ENCODE measurements at places on chromosomes 7 and 10.
A peak's percentile ranks its signal among the peaks of the same experiment; 100 is the strongest.

GRCh38 chr7:21922605-21923004 is 23.1 kb downstream of the CDCA7L start:
- DNase-seq = no peak

GRCh38 chr7:96174812-96175211 is 147.1 kb downstream of the SLC25A13 start:
- no peak for DNase-seq

DNA sequence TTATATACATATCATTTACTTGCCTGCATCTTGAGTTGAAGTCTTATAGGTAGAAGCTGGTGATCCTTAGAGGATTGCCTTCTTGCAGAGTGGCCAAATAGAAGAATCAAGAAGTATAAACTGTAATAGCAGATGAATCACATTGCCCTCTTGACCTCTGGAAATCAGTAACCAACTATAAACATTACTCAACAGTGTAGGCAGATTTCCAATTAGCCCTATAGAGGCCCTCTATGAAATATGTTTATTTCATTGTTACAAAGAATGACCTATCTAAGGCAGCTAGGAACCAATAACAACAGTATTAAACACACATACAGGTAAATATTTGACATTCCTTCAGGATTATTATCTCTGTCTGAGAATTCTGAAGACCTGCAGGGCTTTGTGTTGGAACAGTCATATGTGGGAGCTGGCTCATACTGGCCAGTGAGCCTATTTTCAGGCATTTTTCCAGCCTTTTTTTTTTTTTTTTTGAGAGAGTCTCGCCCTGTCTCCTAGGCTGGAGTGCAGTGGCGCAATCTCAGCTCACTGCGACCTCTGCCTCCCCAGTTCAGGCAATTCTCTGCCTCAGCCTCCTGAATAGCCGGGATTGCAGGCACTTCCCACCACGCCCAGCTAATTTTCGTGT is 7.2 kb upstream of the SRI start:
- DNase-seq = no peak

- no peak for DNase-seq
Measured at GRCh38 chr10:127877699-127878098, 15.0 kb downstream of the CLRN3 start.

- DNase-seq = no peak
Measured at GRCh38 chr7:50298811-50299562, 5.5 kb upstream of the IKZF1 start.

GRCh38 chr10:18179891-18180290 is 39.7 kb downstream of the CACNB2 start:
- DNase-seq = no peak

DNA sequence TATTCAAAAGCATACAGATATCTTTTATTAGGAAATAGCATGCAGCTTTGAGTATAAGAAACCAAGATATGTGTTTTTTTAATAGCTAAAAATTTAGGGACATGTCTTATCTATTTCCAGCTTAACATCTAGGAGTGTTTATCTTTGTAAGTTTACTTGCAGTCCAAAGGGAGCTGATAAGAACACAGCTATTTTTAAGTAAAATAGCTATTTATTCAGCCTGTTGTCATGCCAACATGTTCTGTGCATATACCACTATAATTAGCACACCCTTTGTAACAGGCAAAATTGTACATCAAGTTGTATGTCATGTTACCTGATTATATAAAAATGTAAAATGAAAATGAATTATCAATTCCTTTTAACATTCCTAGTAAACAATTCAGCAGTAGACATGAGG is 29.6 kb downstream of the FAM133B start:
- DNase-seq = no peak

DNA sequence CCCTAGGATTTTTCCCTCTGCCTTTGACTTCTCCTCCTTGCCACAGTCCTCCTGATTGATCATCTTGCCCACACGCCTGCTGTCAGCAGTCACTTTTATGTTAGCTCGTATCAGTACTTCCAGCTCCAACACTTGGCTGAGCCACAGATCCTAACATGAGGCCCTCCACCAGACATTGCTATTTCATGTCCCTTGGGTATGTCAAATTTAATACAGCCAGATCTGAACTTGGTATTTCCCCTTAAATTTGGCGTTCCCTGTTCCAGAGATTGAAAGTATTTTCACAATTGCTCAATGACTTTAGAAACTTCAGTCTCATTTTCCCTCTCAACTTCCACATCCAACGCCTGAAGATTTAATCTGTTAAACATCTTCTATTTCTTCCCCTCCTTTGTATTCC is 140.4 kb downstream of the RNLS start:
- no peak for DNase-seq

DNA sequence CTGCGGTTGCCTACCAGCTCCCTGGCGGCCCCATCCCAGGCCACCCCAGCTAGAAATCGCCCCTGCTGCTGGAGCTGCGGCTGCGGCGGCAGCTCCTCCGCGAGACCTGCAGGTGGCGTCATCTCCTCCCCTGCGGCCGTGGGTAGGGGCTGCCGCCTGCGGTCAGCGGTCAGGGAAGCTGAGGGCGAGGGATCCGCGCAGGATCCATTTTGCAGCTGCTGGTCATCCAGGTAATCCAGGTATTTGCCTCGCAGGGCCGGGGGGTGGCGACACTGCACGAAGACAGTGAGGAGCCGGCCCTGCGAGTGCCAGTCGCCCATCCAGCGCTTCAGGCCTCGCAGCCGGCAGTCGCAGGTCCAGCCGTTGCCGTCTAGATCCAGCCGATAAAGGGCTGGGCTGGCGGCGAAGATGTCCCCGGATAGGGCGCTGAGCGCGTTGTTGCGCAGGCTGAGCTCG is 1.5 kb downstream of the TRIL start:
- no peak for DNase-seq

GRCh38 chr7:126529254-126529653 is 723.5 kb downstream of the GRM8 start:
- DNase-seq = no peak

DNA sequence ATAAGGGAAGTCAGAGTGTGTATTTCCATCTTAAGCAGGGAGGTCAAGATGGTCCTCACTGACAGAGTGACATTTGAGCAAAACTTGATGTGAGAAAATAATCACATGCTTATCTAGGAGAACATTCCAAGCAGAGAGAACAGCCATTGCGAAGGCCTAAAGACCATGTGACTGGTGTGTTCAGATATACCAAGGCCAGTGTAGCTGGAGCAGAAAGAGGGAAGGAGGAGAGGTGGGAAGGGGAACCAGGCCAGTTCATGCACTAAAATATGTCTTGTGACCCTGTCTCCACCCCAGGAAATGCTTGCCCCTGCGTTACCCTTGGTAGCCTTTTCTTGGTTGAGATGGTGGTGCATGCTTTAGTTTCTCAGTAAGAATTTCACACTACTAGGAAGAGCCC is 77.4 kb downstream of the CACNB2 start:
- no peak for DNase-seq

DNA sequence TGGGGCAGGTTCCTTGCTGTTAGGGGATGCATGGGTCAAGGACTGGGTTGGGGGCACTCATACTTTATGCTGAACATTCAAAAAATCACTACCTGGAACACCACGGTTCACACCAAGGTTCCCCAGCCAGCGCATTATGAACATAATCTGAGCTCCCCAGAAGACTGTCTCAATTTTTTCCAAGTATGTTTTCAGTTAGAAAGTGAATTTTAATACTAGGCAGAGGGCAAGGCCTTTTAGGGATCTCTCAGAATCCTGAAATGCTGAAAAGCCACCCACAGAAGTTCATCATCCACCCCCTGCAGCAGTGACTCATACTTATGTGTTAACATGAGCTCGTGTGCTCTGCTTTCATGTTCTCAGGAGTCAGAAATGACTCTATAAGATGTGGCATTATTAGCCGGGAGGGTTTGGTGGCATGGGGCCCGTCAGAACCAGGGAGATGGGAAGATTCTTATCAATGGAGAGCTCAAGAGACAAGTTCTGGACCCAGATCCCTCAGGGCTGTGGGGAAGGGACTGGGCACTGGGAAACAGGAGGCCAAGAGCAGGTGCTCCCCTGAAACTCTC is 185.2 kb upstream of the ITGB1 start:
- DNase-seq = peak; percentile 34

DNA sequence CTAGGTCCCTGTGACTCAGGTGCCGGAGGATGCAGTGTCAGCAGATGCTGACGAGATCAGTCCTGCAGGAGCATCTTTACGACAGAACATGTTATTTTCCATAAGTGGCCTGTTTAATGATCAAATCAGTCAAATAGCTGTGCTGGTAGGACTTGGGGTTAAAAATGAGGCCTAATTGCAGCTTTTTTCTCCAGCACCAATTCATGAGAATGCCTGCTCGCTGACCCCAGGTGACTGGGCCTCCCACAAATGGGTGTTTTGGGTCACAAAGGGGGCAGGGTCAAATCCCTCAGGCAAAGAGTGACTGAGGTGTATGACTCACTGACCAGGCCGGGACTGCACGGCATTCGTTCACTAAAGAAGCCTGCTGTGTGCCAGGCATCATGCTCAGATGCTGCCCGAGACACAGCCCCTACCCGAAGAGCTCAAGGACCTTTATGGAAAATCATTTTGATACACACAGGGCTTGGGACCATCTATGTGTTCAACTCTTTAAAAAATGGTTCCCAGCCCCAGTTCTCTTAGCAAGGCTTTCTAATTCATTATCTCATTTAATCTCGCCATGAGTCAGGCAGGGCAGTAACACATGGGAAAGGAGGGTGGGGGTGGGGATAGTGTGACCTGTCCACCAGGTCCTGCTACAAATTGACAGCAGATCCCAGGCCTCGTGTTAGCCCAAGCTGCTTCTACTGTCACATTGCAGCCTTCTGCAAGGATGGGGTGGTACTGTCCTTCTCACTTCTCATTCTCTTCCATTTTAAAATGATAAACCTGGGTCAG is 21.1 kb downstream of the ZNF775 start:
- DNase-seq = no peak

GRCh38 chr7:43482679-43483252 is 100.1 kb upstream of the STK17A start:
- no peak for DNase-seq

- DNase-seq = no peak
Measured at GRCh38 chr10:123272171-123272570, 118.0 kb downstream of the BUB3 start.

- DNase-seq = no peak
Measured at GRCh38 chr10:59745163-59745650, 8.0 kb downstream of the MRLN start.

DNA sequence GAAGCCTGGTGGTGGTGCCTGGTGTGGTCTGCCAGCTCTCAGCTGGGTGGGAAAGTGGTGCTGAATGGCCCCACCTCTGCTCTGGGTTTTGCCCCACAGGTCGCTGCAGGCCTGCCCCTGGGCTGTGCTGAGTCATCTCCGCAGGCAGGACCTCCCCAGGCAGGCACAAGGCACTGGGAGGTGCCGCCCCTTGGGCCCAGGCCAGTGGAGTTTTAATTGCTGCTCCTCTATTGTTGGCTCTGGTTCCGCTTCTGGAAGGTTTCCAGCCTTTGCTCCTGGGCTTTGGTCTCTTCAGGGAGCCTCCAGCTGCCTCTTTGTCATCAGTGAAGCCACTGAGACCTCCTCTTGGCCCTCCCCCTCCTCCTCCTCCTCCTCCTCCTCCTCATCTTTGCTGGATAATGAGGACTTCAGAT is 180.3 kb upstream of the GRB10 start:
- DNase-seq = no peak

GRCh38 chr7:41252551-41252950 is 450.3 kb downstream of the INHBA start:
- DNase-seq = no peak

- DNase-seq = no peak
Measured at GRCh38 chr10:117198088-117198487, 799 bp downstream of the KCNK18 start.

DNA sequence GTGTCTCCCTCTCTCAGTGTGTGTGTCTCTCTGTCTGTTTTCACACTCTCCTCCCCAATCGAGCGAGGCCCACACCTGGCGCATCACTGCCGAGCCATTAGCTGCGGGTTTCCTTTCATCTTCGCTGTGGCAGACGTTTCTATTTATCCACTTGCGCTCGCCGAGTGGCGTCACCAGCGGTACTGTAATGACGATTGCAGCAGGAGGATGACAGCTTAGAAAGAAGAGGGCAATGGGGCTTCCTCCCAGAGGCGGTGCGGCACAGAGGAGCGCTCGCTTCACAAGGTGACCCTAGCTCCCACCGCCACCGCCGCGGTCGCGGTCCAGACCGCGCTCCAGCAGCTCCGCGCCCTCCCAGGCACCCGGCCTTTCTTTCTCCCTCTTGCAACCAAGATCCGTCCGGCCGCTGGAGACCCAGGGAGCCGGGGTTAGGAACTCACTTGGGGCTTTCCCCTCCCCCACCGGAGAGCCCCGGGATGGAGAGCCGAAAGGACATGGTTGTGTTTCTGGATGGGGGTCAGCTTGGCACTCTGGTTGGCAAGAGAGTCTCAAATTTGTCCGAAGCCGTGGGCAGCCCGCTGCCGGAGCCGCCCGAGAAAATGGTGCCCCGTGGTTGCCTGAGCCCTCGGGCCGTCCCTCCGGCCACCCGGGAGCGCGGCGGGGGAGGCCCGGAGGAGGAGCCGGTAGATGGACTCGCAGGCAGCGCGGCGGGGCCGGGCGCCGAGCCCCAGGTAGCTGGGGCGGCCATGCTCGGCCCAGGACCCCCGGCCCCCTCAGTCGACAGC is at the start of gene EVX1:
Gene EVX1, plus strand, starts transcription at position 248 of the 785 bp plus-strand sequence. Its CDS starts 229 bp downstream, at position 477.
- DNase-seq = no peak

GRCh38 chr7:124647630-124648306 is 117.8 kb downstream of the GPR37 start:
- DNase-seq = no peak

DNA sequence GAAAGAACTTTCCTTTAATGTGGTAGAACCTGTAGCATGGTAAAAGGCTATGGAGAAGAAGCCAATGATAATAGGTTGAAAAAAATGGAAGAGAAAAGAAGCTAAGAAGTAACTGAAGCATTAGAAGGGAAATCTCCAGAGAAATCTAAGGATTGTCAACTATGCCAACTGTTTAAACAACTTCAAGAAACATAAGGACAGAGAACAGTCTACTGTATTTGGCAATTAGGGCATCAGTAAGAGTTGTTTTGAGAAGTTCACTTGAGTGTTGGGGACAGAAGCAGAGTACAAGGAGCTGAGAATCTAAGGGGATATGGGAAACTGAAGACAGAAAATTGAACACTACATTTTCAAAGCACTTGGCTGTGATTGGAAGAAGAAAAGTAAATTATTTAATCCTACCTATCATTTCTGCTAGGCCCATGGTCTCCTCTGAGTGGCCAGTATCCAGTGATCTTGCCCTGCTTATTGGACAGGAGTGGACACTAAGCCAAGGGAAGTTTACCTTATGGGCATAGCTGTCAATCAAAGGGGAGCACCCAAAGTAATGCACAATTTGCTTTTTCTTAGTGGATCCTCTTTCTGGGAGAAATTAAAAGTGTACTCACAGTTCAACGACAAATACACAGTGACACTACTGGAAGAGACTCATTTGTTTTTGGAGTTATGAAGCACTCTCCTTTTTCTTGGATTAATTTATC is 56.4 kb upstream of the CCDC71L start:
- no peak for DNase-seq

GRCh38 chr10:8499312-8499711 is 444.8 kb downstream of the GATA3 start:
- no peak for DNase-seq

- no peak for DNase-seq
Measured at GRCh38 chr10:48431871-48432270, 125.4 kb downstream of the MAPK8 start.

- no peak for DNase-seq
Measured at GRCh38 chr7:86667732-86668131, 24.0 kb downstream of the GRM3 start.

- no peak for DNase-seq
Measured at GRCh38 chr7:6012355-6013104, 3.5 kb downstream of the AIMP2 start.

- peak; percentile 65 for DNase-seq
Measured at GRCh38 chr7:6516387-6516983, 34.8 kb downstream of the GRID2IP start.
